ENCODE measurements at places on chromosomes 6 and 20. TPM values are rescaled to one million over a fixed set of nuclear protein-coding genes. Genes with fewer than 3 reads are reported as not detected.

The PI3 gene
- not detected for polyA plus RNA-seq

The TSPO2 gene
- not detected for polyA plus RNA-seq

The SPO11 gene
- not detected for polyA plus RNA-seq

The CTAGE9 gene
- polyA plus RNA-seq, result not detected

The RAET1L gene
- polyA plus RNA-seq, result not detected

The COL19A1 gene
- polyA plus RNA-seq, result not detected

Measured in immature natural killer cell (primary cell).